CD4-positive, alpha-beta T cell treated with Interleukin-6 for 4 hours (primary cell): ENCODE measurements at places on chromosomes 5 and 9.

DNA sequence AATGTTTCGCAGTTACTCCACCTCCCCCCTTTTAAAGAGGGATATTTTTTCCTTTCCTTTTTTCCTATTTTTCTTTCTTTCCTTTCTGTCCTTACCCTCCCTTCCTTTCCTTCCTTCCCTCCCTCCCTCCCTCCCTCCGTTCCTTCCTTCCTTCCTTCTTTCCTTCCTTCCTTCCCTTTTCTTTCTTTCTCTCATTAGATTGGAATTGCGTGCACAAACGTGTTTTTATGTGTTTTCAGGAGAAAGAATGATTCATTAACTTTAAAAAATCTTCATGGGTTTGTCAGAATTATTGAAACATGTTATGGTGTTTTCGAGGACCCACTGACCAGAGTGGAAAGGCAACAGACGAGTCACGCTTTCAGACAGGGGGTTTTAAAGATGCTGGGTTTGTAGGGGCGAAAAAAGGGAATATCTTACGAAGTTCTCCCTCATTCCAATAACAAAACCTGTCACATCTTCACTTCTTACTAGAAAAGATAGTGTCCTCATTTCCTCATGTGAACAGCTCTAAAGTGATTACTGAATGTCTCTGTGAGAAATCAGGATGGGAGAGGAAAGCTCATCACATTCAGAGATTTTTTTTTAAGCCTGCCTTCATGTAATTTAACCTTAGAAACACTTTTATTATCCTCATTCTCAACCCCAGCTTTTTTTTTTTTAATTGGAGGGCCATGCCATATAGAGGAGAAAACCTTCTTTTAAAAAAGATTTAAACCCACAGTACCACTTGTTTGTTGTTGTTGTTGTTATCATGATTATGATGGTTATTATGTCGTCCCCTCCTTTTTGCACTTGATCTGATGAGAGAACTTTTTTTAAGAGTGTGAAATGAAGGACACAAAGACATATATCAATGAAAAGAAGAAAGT lies 21.9 kb downstream of the NR2F1 start:
- no peak for DNase-seq

DNA sequence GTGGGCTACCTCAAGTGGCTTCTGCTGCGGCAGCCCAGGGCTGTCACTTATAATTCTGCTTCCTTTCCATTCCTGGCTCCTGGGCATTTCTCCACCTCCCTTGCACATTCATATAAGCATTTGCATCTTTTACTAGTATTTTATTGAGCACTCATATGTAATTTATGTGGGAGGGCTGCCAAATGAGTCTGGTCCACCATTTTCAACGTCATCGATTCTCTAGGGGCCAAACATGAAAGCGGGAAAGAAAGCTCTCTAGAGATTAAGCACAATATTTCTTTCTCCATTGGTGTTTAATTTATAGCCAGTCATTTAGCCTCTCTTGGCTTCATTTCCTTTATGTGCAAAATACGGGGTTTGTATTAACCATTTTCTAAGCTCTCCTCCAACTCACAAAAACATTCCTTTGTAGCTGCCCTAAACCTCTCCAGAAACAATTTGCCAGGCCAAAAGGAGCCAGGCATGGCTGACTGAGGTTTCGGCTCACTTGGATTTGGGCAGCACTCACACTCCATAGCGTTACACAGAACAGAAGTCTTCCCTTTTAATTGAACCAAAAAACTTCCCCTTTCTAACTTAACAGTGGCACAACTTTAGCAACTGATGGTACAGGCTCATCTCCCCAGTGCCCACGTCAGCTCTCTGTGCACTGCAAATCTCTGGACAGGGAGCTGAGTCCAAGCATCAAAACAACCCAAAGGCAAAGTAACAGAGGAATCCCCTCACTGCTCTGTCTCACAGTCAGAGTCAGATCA lies 183.5 kb downstream of the ROR2 start:
- DNase-seq = no peak

DNA sequence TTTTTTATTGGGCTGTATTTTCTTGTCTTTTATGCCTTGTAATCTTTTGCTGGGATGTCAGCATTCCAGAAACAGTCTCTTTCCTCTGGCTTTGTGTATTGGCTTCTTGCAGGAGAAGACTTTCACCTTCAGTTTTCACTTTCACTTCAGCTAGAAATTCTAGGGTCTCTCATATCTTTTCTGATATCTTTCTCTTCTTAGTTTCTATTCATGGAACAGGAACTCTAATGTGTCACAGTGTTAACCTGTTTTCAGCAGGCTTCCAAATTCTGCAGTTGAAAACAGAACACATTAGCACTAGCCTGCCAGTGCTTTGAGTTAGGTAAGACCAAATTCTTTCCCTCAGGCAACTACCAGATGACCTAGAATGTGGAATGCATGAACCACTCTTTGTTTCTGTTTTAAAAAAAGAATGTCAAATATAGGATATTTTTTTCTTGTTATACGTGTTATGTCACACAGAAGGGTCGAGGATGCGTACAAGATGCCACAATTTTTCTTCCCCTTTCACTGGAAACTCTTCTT lies 164.7 kb downstream of the TUSC1 start:
- no peak for DNase-seq

- no peak for DNase-seq
Measured at GRCh38 chr5:76956033-76956432, 3.2 kb downstream of the CRHBP start.

- DNase-seq = no peak
Measured at GRCh38 chr5:171542525-171543140, 123.2 kb downstream of the FGF18 start.

- DNase-seq = no peak
Measured at GRCh38 chr9:107684224-107684623, 194.7 kb upstream of the KLF4 start.

GRCh38 chr5:140182803-140183367 lies 7.9 kb downstream of the CYSTM1 start:
- DNase-seq = no peak

DNA sequence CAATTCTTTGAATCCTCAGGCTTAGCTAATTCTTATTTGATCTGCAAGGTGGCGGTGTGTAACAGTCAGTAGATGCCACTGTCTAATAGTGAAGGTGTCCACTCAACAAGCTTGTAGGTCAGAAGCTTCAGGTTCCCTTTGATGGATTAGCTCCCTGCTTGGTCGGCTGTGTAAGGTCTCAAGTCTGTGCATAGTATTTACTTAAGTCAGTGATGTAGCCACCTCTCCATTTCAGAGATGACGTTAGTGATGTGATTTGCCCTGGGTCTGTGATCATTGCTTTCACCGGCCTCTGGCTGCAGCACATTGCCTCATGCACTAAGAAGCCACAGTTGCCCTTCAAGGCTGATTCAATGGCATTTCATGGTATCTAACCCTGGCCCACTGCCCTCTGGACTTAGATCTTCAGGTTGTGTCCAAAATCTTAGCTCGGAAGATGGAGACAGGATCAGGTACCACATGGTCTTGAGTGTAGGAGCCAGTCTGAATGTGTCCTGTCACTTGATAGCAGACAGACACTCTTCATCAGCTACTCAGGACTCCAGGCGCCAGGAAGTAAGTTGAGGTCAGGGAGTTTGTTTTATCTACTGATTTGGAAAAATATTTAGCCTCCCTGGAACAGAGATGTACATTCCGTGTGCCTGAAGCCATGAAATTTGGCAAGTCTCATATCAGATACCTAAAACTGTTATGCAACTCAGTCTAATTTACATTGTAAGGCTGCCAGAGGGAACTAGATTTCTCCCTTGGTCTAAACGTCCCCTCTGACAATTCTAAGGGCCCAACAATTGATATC lies 42.9 kb downstream of the SUB1 start:
- DNase-seq = no peak

DNA sequence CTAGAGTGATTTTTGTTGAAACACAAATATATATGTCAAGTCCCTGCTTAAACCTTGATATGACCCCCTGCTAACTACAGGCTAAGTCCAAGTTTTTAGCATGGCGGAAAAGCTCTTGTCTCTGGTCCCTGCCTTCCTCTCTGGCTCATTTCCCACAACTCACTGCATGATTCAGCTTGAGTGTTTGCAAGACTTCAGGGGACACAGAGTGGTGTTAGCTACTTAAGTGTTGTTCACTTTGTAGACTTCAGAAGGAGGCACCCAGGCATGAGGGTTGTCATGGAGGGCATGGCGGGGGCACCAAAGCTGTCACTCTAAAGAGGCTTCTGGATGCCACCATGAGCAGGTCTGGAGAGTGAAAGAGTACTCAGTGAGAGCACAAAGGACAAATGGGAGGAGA lies 362.4 kb upstream of the ACTBL2 start:
- DNase-seq = no peak

GRCh38 chr9:134575103-134575900 lies 66.3 kb upstream of the COL5A1 start:
- DNase-seq = no peak

GRCh38 chr5:73733219-73733618 lies 107.2 kb downstream of the ARHGEF28 start:
- no peak for DNase-seq

DNA sequence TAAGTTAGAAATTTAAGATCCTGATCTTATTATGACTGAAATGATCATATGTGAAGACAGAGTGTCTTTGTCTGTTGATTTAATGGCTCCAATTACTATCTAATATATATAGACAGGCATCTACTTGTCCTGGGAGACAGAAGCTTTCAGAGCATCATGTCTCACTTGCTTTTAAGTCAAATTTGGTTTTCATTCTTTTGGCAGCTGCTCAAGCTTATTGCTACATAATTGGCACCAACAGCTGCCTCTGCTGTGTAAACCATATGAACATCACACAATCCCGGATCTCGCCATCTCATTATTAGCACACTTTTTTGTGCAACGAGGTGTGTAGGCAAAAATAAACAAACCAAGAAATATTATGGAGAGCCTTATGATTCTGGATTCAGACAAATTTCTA lies 1717.9 kb downstream of the EFNA5 start:
- DNase-seq = no peak

DNA sequence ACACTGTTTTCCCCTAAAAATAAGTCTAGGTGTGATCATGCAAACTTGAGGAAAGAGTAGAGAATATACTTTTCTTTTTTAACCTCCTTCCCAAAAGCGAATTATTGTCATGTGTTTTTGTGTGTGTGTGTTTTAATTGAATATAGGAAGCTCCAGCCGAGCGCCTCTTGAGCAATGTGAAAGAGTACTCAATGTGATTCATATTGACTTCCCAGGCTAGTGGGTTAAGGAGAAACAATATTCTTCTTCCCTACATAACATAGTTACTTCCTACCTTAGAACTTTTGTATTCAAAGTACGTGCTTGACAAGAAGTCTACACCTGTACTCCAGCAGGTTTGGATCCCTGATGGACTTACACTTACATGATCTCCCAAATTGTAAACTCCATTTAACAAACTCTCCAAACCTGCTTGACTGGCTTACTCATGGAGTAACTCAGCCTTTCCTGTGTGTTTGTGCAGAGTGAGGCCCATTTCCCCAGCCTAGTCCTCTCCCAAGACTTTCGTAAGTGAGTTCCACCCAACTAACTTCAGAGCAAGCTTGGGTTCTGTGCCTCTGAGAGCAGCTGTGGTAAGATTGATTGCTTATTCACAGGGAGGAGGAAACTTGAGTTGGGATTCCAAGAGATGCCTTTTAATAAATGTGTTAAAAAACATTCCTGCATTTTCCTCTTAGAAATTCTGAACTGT lies 9.3 kb downstream of the SLC28A3 start:
- DNase-seq = no peak

GRCh38 chr9:133111808-133112662 lies 9.0 kb downstream of the RALGDS start:
- peak; percentile 0 for DNase-seq

DNA sequence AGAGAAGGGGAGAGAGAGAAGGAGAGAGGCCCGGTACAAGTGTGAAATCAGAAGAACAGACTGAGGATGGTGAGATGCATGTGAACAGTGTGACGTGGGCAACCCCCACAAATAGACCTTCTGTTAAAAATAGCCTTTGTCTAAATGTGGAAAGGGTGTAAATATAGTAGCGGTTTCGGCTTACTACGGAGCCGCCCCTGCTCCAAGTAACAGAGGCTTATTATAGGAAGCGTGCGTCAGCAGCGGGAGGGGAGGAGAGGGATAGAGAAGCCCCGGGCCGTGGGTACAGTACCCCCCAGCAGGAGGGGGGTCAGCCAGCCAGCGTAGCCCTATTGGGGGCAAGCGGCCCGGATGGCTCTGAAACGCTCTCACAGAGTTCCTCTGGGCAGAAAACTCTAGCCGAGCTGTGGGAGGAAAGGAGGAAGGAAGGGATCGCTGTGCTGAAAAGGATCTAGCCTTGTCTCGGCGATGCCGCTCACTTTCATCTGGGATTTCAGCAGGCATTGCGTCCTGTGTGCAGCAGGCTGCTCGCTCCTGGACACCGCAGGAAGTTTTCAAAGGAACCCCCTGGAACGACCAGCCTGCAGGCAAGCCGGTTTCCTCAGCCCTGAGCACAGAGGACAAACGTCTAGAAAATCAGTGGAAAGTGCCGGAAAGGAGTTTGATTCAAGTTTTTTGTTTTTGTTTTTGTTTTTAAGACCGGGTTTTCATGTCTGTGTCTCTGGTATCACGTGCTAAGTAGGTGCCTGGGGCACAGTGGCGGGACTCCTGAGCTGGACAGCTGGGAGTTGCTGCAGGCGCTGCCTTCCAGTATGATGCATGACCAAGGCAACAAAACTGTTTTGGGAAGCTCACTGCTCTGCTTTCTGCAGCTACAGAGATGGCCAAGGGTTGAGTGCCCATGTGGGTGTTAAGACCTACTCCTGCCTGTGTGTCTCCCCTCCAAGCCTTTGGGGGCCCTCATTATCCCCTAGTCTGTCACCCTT lies 146.6 kb downstream of the SEC61B start:
- DNase-seq = no peak

- no peak for DNase-seq
Measured at GRCh38 chr9:13717322-13718054, 438.0 kb upstream of the MPDZ start.

GRCh38 chr9:88925481-88925880 lies 65.8 kb upstream of the S1PR3 start:
- DNase-seq = no peak

- no peak for DNase-seq
Measured at GRCh38 chr9:128335161-128335560, 5.2 kb upstream of the SLC27A4 start.
